ENCODE measurements at places on chromosomes 7 and 10. TPM values are rescaled to one million over a fixed set of nuclear protein-coding genes. Genes with fewer than 3 reads are reported as not detected.

LEP gene
- not detected for total RNA-seq

WDR86 gene
- 15.8 TPM for total RNA-seq

NEURL1 gene
- 0.73 TPM for total RNA-seq

ACBD7 gene
- 17.8 TPM for total RNA-seq

PVRIG gene
- total RNA-seq: not detected

MORN4 gene
- 13.6 TPM for total RNA-seq

- no peak for DNase-seq
Observed at GRCh38 chr10:118596426-118597124, 1.1 kb upstream of the PRLHR start.

GRCh38 chr7:47147213-47147631 is 434.7 kb downstream of the TNS3 start:
- no peak for DNase-seq

- DNase-seq: no peak
Observed at GRCh38 chr7:52311886-52312285, 723.5 kb upstream of the POM121L12 start.

GRCh38 chr7:142327628-142328405 is 70.0 kb upstream of the PRSS58 start:
- no peak for DNase-seq

DNA sequence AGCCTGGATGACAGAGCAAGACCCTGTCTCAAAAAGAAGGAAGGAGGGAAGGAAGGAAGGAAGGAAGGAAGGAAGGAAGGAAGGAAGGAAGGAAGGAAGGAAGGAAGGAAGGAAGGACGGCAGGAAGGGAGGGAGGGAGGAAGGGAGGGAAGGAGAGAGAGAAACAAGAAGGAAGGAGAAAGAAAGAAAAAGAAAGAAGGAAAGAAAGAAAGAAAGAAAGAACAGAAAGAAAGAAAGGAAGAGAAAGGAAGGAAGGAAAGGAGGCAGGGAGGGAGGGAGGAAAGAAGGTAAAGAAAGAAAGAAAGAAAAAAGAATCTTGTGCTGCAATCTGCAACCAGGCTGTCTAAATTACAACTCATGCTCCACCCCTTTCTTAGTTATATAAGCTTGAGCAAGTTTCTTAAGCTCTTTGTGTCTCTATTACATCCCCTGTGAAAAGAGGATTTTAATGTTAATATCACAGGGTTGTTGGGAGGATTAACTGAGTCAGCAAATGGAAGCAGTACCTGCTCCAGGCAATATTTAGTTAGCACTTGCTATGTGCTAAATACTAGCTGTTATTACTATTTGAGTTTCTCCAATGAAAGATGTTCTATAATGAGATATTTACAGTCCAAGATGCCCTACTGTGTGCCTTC is 917.9 kb upstream of the AUTS2 start:
- DNase-seq: no peak

DNA sequence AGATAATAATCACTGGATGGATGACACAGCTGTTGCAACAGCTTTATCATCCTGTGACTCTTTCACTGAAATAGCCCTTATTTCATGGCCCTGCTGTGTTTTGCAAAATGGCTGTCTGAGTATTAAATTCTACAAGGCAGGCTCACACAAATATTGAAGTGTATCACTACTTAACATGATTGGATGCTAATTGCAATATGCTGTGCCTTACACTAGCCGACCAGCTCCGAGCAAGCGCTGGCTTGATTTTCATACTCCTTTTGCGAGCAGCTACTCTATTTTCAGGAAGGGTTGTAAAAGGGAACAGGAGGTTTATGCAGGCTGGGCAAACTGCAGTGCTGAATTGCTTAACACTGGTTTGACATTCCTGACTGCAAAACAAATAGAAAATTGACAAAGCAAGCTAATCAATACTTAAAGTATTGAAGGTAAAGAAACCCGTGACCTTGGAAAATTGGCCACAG is 121.6 kb downstream of the CACNB2 start:
- no peak for DNase-seq

Measured in H1 (cell line).